Caki2 (cell line): ENCODE measurements at places on chromosomes 4 and X. TPM values are rescaled to one million over a fixed set of nuclear protein-coding genes. Genes with fewer than 3 reads are reported as not detected.

ASB12 gene
- total RNA-seq, result 0.17 TPM in 1 of 2 replicates, not detected in the other

KIF4A gene
- 18.1 and 19.9 TPM in 2 replicates for total RNA-seq

MAGEA1 gene
- total RNA-seq, result not detected in 2 replicates

COL25A1 gene
- total RNA-seq, result not detected in 2 replicates

BGN gene
- not detected in 2 replicates for total RNA-seq

JCHAIN gene
- not detected in 2 replicates for total RNA-seq

MAOB gene
- 5.6 and 7.1 TPM in 2 replicates for total RNA-seq

F8 gene
- 5.2 and 7.1 TPM in 2 replicates for total RNA-seq

GRCh38 chr4:164906368-164906767, 29.4 kb downstream of the APELA start:
- no peak for DNase-seq

DNA sequence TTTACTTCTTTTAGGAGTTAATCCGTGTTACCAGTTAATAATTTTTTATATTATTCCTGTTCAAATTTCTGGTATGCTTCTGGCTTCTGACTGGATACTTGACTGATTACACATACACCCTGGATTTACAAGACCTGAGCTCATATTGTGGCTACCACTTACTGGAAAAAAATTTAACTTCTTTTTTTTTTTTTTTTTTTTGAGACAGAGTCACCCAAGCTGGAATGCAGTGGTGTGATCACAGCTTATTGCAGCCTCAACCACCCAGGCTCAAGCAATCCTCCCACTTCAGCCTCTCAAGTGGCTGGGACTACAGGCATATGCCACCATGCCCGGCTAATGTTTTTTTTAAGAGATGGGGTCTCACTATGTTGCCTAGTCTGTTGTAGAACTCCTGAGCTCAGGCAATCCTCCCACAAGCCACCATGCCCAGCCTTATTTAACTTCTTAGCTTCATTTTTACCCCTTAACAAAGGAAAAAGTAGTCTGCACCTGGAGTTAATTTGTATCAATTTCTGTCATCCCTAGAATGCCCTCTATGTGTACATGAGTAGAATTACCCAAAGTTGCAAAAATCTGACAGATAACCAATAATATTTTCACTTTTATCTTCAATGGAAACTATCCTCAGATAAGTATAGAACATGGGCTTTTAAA, 50.3 kb downstream of the TMEM165 start:
- peak; percentile 26 for DNase-seq

DNA sequence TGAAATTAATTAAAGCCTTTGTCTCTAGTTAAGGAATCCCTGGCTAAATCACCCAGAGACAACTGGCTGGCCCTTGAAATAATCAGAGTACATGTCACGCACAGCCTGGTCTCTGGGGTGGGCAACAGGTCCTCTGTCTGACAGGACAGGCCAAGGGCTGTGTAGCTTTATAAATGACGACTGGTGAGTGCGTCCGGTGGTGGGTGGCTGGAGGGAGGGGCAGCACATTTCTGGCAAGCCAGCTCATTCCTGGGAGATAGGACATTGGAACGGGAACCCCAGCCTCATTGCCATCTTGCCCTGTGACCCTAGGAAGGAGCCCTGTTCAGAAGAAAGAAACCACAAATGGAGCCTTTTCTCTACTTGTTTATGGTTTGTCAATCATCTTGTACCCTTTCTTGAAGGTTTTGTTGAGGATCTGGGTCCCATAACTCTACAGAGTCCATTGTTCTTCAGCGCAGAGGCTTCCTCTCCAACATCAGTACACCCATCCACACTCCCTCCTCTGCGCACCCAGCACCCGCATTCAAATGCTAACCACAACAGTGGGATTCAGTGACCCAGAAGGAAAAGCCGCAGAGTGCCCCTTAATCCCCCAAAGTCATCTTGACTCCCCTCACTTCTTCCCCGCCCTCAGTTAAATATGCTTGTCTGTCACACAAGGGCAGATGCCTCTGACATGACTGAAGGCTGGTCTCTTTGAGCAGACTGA, 368.1 kb downstream of the UNC5C start:
- no peak for DNase-seq

DNA sequence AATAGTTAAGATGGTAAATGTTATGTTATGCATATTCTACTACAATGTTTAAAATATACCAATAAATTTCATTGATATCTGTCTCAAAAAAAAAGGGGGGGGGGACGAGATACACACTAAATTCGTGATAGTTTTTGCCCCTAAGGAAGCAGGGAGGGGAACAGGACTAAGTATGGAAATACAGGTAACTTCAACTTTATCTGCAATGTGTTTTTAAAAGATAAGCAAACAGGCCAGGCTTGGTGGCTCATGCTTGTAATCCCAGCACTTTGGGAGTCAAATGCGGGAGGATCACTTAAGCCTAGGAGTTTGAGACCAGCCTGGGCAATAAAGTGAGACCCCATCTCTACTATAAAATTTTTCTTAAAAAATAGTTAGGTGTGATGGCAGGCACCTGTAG, 13.4 kb upstream of the CLOCK start:
- DNase-seq, result no peak

DNA sequence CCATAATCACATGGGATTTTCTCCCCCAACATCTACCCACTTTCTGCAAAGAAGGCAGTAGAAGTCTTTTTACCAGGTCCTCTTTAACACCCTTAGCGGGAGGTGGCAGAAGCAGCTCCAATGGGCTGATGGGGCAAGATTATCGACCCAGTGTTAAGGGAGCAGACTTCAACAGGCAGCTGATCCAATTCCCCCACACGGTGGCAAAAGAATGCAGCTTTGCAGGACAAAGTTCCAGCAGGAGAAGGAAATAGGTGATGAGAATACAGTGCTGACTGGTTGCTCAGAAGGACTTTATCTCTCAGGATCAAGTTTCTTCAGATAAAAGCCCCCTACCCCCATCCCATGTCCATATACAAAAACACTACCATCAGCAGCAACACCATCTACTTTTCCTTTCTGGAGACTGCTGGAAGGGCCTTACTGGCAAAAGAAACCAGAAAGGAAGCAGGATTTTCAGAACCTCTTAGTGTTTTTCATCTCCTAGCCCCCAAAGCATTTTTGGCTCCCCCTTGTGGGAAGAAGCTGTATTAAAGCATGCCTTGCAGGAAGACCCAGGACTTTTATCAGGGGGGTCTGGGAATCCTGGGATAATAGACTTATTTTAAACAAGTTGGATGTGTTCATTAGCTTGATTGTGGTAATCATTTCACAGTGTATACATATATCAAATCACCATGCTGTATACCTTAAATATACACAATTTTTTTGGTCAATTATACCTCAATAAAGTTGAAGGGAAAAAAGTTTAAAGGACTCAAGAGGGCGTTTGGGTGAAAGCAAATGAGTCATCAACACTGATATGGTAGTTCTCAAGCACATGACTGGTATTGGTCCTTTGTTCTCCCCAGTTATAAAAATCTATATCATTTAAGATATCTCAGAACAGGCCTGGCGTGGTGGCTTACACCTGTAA, 146.4 kb downstream of the GPC3 start:
- peak; percentile 6 for DNase-seq

DNA sequence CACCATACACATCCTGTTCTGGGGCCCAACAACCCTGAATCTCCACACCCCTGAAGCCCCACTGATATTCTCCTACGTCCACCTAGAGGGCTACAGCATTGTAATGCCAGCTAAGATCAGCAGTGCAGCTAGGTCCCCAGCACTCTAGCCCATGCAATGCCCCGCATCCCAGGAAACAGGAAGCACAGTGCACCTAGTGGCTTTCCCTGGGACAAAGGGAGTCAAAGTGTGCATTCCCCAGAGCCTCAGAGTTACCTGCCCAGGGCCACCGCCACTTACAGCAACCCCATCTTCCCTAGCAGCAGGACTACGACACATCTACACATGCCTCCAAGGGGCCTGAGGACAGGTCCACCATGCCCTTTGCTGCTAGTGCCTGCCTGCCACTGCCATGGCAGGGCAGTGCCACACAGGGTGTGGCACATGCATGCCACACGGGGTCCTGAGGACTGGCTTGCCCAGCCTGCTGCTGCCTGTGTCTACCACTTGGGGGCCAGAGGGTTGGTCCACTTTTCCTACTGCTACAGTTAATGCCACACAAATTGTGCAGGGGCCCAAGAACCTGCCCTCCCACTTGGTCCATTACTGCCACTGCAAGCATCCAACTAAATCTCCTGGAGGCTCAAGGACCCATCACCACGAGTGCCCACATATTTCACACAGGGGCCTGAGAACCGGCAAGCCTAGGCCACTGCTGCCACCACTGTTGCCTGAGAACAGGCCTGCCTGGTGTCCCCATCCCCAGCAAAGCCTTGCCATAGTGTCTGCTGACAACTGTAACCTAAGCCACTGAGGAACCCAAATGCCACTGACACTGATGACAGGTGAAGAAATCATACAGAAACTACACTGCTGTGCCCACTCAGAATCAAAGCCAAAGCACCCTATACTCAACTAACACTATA, 23.7 kb downstream of the TLR6 start:
- DNase-seq, result no peak

DNA sequence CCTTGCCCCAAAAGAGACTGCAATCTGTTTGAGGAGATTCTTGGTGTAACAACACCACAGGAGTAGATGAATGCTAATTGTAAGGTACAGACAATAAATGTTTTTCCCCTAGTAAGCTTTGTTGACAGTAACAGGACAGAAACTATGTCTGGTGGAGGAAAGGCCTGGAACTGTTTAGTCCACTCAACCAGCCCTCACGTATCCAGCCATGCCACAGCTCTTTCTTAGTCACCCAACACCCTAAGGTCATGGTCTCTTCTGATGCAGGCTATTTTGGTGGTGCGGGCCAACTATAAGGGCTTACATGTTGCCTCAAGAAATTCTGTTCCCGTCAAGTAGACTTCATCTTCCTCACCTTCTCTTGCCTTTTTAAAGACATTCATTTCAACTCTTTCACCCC, 75.9 kb upstream of the GAB1 start:
- DNase-seq, result no peak

DNA sequence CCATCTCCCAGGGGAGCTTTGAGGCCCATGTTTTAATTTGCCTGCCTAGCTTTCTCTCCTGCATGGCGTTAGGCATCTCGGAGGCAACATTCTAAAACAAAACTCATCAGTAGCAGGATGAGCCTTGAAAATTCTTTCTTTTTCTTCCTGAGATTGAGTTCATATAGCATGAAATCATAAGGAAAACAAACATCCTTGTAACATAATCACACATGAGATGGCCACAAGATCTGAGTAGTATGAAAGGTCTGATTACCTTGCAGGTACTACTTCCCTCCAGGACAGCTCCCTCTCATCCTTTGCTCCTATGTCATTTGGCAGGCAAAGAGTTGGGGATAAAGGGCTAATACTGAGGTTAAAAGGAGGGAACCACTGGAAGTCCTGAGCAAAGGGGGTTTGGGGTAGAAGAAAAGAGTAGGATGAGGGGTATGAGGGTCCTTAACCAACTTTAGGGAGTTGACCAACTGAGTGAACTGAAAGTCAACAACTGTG, 37.5 kb upstream of the CXCL8 start:
- no peak for DNase-seq

DNA sequence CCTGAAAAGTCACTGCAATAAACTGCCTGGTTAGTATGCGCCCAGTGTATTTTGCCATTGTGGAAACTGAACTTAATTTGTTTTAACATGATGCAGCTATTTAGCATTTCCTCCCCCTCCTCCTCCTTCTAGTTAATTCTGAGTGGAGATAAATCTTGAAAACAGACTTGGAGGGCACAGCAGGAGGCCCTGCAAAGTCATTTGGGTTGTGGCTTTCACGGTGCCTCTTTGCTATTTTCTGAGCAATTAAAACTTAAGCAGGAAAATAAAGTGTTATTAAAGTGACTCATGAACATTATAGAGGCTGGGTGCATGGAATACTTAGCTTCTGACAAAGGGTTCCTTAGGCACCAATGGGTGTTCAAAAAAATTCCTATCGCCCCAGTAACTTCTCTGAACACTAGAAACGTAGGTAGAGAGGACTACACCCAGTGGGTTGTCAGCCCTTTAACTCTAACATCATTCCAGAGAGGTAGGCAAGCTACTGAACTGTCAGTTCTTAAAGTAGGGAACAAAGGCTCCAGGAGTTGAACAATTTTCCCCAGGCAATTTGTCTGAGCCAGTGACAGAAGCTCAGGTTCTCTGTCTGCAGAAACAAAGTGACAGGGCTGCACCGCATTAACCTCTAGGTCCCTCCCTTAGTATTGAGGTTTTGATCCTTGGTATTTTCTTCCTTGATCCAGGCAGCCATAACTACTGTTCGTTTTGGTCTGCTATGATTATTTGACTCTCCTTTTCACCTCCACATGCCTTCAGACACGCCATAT, 158.3 kb upstream of the KIT start:
- peak; percentile 94 for DNase-seq

DNA sequence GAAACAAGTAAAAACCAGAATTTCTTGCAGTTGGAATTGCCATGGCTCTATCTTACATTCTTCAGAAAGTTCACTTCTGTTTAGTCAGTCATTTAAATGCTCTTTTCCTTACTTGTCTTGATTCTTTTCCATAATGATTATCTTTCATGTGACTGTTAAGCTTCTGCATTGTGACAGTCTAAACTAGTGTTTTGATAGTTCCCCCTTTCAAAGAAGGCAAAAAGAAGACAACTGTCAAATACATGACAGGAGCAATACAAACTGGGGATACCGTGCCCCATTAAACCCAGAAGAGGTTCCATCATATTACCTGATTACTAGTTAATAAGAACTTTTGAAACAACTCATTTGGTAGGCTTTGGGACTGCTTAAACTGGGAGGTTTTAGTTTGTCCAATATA, 476.2 kb downstream of the PCDH19 start:
- DNase-seq, result no peak

DNA sequence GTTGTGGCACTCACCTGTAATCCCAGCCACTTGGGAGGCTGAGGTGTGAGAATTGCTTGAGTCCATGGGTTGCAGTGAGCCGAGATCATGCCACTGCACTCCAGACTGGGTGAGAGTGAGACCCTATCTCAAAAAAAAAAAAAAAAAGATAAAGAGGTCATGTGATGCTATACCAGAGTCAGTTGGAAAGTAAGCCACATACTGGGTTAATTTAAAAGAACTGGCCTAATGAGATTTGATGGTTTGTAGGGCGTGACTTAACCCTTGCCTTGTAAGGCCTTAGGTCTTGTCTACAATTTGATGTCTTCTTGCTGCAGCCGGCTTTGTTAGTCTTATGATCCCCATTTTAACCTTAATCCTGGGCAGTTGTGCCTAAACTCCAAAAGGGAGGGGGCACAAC, 5.2 kb downstream of the MGST2 start:
- DNase-seq, result no peak

- DNase-seq, result no peak
Observed at GRCh38 chr4:2788532-2789103, 4.3 kb upstream of the SH3BP2 start.

- no peak for DNase-seq
Observed at GRCh38 chr4:63105839-63106238, 1303.4 kb downstream of the TECRL start.

DNA sequence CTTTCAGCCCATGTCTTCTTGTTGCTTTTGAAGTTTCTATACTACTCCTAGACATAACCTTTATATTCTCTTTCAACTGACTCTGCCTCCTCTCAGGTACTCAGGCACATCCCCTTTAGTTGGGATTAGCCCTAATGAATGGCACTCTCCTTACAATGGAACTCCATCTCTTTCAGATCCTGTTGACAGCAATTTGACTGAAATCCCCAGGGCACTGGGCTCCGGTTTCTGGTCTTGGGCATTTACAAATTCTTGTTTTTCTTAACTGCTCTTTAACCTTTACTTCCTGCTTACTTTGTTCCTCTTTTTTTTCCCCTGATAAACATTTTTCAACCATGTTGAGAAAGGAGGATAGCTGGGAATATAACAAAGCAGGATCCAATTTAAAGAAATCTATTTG, 68.9 kb downstream of the ENOX2 start:
- DNase-seq, result no peak

GRCh38 chr4:178165951-178166308, 723.7 kb upstream of the AGA start:
- DNase-seq, result no peak
